Esophagus muscularis mucosa (tissue), 4 donors: ENCODE measurements at places on chromosomes 1 and 21.

GRCh38 chr1:23564529-23565122 lies 5.3 kb upstream of the ID3 start:
- DNase-seq: no peak

DNA sequence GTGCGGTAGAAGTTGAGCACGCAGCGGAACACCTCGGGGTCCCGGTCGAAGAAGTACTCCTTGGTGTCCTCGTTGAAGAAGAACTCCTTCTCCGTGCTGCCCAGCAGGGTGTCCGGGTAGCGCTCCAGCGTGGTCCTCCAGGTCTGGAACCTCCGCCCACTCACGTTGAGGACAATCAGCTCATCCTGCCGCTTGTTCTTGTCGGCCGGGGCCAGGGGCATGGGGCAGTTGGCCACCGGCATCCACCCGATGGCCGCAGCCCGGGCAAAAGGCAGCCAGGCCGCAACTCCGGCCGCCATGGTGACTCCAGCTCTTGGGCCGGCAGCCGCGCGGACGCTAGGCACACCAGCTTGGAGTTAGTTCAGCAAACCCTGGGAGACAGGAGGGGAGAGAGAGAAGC lies 7.0 kb downstream of the KCND3 start:
- no peak for DNase-seq

DNA sequence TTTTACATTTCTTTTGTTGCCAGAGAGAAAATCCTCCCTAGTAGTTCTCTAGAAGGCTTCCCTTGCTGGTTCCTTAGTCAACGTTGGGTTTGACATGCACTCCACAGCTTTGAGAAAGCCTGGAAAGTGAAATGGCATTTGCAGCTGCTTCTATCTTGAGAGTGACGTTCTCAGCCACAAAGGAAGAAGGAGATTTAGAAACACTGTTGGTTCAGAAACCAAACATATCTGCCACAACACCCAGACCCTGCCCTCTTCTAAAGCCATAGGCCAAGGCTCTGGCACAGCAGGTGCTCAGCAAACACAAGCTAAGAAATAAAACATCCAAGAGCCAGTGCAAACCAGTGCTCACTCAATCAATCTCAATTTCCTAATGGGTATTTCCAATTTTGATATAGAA lies 121.4 kb downstream of the CCDC185 start:
- no peak for DNase-seq

DNA sequence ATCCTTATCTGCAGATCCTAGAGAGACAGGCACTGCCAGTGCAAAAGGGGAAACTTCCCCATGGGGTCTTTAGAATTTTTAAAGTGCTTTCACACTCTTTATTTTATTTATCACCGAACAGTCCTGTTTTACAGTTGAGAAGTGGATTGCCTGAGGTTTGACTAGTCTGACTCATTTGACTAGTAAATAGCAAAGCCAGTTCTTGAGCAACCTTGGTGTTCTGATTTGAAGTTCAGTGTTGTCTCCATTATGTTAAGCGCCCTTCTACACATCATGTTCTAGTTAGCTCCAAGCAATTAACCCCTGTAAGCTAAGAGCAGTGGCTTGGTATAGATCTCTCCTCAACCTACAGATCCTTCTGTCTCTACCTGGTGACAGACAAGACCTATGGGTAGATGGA lies 262.9 kb downstream of the CACNA1E start:
- DNase-seq: no peak

GRCh38 chr1:64733581-64734286 lies 11.1 kb upstream of the RAVER2 start:
- DNase-seq: no peak
